ENCODE measurements at places on chromosomes 3 and 15.

- no peak for DNase-seq
Measured at GRCh38 chr15:41790169-41790568, 15.9 kb downstream of the MAPKBP1 start.

- no peak for DNase-seq
Measured at GRCh38 chr3:123766193-123767008, 117.7 kb downstream of the MYLK start.

DNA sequence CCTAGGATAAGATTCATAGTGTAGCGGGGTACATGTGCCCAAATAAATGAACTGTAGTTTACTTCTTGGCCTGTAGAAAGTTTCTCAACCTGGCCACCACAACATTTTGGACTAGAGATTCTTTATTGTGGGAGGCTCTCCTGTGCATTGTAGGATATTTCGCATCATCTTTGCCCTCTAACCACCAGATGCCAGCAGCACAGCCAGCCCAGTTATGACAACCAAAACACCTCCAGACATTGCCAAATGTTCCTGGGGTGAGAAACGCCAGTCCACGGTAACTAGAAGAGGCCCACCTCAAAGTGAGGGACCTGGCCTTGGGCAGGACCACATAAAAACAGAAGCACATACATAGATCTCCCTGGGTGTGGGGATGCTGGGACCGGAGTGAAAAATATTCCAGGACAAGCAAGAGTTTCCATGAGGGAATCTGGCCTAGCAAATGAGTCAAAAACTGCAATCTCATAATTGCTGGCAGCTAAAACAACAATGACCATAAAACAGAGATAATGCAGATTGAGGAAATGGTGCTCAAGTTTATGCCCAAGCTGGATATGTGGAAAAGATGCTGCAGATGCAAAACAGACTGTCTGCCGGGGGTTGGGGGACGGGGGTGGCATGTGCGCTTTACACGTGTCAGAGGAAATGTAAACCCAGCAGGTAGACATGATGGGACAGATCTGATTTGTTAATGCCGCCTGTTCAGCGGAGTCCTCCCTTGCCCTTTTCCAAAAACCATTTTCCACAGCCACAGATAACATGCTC is 39.7 kb downstream of the ARHGEF3 start:
- DNase-seq = no peak

DNA sequence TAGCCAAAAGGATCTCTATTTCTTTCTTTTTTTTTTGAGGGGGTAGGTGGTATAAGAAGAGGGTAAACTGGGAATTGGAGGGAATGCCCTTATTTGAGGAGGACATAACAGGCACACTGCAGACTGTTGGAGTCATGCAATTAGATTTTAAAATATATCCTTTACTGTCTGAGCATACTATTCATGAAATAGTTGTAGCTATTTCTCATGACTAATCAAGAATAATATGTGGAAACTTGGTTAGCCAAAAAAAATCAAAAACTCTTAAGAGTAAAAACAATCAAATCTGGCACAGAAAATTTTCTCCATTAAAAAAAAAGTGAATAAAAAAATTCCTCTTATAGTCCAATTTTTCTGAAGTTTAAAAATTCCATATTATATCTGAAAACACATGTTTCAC is 174.9 kb downstream of the SCAPER start:
- no peak for DNase-seq

DNA sequence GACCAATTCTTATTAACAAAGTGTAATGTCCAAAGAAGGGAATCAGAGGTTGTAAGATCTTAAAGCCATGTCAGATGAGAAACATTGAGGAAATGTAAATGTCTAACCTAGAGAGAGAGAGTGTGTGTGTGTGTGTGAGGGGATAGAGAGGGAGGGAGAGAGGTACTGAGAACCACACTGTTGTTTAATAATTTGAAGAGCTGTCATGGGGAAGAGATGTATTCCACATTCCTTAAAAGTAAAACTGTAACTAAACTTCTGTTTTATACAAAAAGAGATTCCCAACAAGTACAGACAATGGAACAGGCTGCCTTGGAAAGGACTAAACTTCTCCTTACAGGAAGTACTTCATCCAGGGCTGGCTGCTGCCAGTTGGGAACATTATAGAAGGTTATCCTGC is 68.9 kb upstream of the BOC start:
- no peak for DNase-seq
